8988T (cell line): ENCODE measurements at places on chromosomes 16 and 17.

DNA sequence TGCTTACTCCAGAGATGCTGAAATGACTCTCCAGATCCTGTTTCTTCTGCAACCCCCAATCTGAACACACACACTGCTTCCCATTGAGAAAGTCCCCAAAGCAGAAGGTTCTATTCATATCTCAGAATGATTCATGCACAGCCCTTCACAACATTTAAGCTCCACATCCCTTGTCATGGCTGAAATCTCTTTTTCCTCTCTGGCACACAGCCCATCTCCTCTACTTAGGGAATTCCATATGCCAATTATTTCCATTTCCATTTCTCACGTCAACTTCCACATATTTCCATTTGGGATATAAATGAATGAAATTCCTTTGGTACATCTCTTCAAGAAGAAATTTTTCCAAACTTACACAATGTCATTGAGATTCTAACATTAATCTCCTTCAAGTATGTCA lies 119.6 kb downstream of the CDH11 start:
- no peak for DNase-seq

DNA sequence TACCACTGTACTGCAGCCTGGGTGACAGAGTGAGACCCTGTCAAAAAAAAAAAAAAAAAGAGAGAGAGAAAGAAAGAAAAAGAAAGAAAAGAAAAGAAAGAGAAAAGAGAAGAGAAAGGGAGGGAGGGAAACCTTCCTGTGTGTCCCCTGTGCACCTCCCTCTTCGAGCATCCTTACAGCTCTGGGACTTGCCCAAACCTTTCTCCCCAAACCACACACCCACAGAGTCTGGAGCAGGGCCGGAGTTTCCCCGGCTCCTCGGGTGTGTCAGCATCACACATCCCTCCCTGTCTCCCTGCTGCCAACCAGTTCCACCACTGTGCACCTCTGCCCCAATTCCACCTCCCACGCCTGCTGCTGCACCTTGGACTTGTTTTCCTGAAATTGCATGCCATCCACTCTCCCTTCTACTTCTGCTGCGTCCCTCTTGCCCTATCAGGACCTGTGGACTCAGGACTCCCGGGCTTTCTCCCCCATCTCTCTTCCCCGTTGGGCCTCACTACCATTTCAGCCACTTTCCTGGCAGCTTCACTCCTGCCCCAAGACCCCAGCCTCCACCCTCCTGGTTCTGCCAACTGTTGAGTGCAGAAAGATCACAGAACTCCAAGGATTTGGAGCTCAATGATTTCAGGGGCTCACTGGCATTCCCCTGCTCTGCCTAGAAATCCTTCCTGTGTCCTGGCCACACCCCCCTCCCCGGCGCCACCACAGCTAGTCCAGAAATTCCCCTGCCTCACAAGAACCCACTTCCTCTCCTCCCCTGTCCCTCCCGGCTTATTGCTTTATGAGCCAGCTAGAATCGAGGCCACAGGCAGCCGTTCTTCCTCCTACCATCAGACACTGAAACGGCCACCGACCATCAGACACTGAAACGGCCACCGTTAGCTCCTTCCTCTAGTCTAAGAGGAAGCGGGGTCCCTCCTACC lies 3.7 kb upstream of the CDK3 start:
- DNase-seq, result no peak

DNA sequence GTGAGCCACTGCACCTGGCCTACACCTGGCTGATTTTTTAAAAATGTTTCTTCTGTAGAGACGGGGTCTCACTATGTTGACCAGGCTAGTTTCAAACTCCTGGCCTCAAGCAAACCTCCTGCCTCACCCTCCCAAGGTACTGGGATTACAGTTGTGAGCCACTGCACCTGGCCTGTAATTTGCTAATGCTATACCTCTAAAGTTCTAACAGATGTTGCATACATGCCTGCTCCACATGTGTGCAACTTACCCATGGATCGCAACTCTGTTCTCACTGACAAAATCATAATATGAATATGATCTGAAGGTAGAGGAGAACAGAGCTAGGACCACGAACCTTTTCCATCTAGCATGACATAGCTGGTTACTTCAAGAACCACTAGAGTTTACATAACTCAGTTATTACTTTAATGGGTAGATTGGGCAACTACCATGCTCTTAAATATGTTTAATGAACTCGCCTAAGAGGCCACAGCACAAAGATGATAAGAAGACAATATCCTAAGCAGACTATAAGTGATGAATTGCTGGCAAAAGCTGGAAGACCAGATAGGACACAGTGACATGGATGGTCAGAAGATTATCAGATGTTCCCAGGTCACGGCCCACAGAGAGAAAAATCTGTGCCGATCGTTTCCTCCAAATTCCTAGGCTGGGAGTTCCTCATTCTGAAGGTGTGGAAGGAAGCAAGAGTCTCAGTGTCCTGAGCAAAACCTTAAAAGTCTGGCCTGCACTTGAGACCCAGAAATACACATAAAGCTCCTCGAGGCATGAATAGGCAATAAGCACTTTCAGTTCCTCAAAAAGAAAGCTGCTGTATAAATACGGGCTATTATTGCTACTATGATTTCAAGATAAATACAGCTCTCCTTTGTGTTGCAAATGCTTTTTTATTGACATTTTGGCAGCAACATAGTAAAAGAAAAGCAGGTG lies 53.6 kb upstream of the ICAM2 start:
- no peak for DNase-seq

DNA sequence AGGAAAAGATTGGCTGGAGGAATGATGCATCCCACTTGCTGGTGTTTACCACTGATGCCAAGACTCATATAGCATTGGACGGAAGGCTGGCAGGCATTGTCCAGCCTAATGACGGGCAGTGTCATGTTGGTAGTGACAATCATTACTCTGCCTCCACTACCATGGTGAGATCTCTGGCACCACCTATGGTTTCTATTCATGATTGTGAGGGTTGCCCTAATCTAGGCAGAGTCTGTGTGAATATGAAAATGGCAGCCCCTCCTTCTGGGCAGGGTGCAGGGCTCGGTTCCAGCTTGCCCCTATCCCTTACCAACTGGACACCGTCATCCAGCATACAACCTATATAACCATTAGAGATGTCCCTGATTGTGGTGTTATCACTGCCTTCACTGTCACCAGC lies 33.4 kb downstream of the ITGB3 start:
- no peak for DNase-seq

- DNase-seq, result no peak
Observed at GRCh38 chr16:10987361-10988163, 43.2 kb downstream of the CLEC16A start.

DNA sequence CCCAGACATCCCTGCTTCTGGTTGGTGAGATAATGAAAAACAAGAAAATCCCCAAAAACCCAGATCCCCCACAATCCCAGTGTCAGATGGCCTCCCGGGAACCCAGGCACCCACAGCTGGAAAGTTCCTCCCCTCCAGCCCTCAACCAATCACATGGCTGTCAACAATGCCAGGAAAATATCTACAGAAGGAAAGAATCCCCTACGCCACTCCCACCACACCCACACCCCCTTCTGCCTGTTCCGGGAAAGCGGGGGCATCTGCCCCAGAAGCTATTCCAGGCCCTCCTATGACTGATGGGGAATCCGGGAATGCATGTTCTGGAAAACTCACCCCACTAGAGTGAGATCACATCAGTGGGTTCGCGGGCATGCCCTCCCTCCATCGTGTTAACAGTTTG lies 1.8 kb downstream of the TMEM95 start:
- no peak for DNase-seq

GRCh38 chr16:57497121-57497520 lies 10.8 kb upstream of the DOK4 start:
- DNase-seq, result no peak

DNA sequence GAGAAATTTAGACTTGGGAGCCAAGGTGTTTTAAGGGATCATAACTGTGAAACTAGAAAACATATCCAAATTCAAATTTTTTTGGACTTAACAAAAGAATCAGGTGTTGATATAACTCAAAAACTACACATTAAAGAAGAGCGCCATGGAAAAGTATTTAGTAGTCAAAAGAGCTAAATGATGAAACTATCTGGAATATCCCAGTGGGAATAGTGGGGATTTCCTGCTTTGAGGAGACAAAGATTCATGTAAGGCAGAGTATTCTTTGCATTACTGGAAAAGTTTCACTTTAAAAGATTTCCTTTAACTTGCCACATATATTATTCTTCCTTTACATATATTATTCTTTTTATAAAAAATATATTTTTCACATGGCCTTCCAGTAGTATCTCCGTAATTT lies 40.3 kb upstream of the VPS4A start:
- DNase-seq, result no peak

- no peak for DNase-seq
Observed at GRCh38 chr17:27199948-27200347, 94.0 kb upstream of the WSB1 start.

DNA sequence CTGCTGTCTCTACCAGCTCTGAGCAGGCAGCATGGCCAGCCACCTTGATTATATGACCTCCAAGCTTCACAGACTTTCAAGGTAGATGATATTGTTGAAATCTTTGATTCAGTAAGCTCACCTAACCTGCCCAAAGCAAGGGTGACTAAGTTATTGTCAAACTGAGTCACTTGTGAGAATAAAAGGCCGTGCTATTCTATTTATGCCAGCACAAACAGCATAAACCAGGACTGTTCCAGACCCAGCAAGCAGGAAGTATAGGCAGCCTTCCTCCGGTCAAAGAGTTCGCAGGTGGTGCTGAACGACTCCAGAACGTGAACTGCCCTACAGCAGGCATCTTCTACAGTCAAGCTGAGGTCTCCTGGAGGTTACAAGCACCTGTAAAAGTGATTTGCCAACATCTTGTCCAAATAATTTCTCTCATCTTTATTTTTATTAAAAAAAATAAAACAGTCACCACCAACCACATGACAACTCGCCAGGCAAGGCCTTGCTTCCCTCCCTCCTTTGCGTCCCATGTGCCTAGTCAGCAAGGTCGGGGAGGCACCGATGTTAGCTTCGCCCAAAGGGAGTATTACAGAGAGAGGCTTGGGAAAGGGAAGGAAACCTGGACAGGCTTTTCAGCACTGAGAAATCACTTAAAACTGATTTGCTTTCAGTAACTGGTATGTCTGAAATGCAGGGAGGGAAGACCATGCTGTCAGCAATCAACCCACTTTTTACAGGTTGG lies 10.8 kb downstream of the ARL2BP start:
- no peak for DNase-seq

DNA sequence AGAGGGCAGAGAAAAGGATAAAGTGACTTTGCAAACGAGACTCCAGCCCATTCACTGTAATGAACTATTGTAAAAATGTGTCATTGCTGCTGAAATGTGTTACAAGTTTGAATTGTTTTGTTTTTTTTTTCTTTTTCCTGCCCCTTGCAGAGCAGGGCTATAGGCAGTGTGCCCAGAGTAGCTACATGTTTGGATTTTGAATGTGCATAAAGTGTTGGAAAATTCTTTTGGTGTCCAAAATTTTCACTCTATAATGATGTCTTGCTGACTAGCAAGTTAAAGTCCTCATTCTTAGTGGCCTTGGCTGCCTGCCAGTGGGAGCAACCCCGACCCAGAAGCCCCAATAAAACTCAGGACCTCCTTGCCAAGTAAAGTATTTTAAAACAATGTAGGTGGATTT lies 66.5 kb downstream of the IGF2BP1 start:
- no peak for DNase-seq

- no peak for DNase-seq
Observed at GRCh38 chr16:58485184-58485887, 14.6 kb upstream of the NDRG4 start.
